Stimulated activated CD8-positive, alpha-beta memory T cell treated with anti-CD3 and anti-CD28 coated beads, Interleukin-15, amount 100 ng/mL, for 48 hours (primary cell): ENCODE measurements at places on chromosomes 6 and 20.

GRCh38 chr6:43924222-43924702 is 154.3 kb downstream of the VEGFA start:
- DNase-seq, result peak; percentile 57

GRCh38 chr6:41442800-41443501 is 103.2 kb upstream of the FOXP4 start:
- no peak for DNase-seq

DNA sequence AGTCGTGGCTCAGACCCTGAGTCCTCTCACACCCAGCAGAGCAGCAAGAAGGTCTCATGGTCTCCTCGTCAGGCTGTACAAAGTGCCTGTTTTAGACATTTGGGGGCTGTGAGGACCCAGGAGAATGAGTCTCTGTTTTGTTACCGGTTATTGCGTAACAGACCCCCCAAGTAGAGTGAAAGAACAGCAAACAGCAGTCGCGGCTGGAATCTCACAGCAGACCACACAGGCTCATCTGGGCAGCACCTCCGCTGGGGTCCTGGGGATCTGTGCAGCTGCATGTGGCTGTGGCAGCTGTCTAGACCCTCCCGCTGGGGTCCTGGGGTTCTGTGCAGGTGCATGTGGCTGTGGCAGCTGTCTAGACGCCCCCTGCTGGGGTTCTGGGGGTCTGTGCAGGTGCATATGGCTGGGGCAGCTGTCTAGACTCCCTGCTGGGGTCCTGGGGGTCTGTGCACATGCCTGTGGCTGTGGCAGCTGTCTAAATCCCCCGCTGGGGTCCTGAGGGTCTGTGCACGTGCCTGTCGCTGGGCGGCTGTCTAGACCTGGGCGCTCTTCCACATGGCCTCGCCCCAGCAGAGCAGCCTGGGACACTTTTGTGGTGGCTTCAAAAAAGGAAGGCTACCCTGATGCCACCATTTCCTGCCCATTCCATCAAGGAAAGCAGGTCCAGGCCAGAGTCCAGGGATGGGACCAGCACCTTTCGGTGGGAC is 24.7 kb downstream of the ENTPD6 start:
- no peak for DNase-seq

- no peak for DNase-seq
Measured at GRCh38 chr6:36924778-36925374, 29.7 kb upstream of the PI16 start.

DNA sequence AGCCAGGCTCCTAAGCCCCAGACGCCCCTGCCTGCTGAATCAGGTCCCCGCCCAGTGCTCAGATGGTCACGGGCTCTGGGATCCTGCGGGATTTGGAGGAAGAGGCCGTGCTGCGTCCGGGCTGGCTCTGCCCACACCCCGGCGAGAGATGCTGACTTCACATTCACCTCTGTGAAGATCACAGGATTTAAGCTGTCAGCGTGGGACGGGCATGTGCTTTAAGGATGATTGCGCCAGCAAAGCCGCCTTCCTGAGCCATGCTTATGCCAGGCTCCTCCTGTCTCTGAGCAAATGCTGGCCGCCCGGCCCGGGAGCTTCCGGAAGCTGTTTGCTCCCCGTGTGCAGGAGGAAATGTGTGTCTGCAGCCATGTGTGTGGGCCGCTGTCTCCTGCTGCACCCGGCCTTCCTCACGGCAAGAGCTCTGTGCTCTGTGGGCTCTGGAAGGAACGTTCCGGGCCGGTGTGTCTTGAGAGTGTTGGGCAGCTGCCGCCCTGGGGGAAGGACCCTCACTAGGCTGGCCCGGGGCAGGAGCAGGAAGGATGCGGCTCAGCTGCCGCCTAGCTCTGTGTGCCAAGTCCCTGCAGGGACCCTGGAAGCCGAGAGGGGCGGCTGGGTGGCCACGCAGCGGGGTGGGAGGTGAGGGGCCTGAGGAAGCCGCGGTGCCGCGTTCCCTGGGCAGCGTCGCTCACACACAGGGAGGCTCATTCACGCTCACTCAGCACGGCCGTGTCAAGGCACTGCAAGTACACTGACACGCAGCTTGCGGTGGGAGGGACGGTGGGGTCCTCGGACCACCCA is 19.0 kb upstream of the BHLHE23 start:
- DNase-seq, result no peak

DNA sequence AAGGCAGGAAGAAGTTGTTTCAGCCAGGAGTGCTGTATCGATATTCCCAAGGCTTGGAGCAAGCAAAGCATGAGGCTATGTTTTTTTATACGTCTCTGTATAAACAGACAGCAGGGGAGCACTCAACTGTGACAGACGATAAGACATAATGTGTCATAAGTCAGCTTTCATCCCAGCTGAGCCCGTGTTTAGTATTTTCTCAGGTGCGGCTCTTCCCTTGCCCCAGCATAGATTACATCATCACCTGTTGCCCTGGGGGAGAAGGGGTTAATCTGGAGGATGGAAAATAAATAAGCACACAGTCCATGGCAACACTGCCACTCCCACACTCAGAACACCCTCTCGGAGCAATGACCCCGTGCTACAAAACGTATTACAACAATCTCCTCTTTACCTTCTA is 22.1 kb upstream of the KCNK5 start:
- no peak for DNase-seq

DNA sequence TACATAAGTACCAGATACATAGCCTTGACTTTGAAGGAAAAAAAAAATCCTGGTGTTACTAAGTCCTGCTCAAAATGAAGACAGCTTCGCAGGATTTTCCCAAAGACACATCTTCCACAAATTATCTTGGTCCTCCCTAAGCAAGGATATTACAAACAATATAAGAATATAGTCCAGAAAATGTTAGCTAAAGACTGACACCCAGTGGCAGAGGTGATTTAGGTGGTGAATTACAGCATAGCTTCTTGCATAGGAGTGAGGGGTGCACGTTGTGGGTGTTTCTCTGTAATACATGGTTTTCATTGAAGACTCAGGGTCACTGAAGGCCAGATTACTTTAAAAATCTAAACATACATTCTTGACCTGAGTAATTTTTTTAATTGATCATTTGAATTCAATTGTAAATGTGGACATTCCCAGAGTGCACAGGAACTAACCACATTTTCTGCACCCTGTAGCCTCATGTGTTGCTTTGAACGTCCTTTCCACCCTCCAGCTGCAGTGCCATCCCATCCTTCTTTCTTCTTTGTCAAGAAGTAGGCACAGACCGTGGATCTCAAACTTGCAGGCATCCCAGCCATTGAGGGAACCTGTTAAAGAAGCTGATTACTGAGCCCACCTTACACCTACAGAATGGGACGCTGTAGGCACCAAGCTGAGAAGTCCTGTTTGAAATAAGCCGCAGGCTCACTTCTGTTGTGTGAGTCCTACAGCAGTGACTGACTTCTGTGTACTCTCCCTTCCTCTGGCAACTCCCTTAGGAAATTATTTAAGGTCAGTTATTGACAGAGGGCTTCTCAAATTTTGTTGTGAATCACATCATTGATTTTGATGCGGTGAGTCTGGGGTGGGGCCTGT is 102.6 kb downstream of the PERP start:
- DNase-seq, result no peak
